ENCODE measurements at places on chromosomes 4 and X.
A peak's percentile ranks its signal among the peaks of the same experiment; 100 is the strongest.

DNA sequence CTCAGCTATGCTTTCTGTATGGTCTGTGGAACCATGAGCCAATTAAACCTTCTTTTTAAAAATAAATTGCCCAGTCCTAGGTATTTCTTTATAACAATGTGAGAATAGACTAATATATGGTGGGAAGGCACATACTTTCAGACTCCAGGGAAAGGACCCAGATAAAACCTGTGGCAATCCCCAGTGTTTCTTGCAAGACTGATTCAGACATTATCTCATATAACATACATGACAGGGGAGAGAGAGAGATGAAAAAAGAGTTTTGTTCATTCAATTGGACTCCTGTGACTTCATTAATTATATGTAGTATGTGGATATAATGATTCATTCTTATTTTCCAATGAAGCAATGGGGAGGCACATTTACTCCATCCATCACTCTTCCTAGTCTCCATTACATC lies 291.4 kb upstream of the PRKX start:
- DNase-seq: no peak

DNA sequence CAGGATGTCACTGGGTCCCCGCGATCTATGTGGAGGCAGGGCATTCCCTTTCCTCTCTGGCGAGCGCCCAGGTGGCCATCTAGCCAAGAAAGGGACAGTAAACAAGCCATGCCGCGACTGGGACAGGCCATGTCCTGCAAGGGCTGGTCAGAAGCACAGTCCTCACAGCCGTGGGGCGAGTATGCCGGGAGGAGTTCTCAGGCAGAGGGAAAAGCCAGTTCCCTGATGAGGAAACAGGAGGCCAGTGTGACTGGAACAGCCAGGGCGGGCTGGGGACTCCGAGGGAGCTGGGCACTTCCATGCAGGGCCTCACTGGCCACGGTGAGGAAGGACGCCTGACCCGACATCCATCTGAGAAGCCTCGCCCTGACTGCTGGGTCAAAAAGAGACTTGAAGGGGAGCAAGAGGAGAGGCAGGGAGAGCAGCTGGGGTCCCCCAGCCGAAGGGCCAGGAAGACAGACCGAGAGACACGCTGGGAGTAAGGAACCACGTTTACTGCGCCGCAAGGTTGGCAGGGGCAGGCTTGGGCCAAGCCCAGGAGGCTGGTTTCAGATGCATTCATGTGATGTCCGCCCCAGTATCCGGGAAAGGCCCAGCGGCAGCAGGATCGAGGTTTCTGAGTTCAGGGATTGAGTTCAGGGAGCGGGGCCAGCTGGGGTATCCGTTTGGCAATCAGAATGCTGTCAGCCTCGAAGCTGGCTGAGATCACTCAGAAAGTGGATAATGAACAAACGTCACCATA lies 15.0 kb downstream of the CFAP99 start:
- DNase-seq: no peak

DNA sequence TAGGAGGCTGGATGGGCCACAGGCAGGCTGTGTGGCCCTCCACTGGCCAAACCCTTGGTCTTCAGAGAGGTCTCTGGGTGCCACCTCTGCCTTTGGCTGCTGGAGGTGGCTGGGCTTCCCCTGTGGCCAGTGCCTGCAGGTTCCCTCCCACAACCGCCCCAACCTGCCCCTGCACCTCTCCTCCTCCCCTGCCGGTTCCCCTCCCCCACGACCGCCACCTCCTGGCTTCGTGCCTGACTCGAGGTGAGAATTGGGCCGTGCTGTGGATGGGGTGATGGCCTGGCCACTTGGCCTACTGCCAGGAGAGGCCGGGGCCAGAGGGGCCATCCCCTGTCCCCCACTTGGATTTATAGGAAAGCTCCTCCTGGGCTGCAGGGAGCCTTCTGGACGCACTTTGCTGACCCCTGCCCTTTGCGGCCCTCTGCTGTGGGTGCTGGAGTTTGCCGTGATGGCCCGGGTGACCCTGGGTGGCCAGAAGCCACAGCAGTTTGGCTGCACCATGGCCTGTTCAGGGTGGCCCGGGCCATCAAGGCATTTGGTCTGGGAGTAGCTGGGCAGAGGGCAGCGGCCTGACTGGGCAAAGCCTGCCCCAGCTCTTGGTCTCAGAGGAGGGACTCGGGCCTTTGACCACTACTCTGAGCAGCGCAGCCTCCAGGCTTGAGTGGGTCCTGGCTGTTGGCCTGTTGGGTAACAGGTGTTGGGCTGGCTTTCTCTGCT lies 3.8 kb downstream of the NAT8L start:
- DNase-seq: no peak

GRCh38 chrX:40188573-40189417 lies 91.0 kb upstream of the BCOR start:
- no peak for DNase-seq

DNA sequence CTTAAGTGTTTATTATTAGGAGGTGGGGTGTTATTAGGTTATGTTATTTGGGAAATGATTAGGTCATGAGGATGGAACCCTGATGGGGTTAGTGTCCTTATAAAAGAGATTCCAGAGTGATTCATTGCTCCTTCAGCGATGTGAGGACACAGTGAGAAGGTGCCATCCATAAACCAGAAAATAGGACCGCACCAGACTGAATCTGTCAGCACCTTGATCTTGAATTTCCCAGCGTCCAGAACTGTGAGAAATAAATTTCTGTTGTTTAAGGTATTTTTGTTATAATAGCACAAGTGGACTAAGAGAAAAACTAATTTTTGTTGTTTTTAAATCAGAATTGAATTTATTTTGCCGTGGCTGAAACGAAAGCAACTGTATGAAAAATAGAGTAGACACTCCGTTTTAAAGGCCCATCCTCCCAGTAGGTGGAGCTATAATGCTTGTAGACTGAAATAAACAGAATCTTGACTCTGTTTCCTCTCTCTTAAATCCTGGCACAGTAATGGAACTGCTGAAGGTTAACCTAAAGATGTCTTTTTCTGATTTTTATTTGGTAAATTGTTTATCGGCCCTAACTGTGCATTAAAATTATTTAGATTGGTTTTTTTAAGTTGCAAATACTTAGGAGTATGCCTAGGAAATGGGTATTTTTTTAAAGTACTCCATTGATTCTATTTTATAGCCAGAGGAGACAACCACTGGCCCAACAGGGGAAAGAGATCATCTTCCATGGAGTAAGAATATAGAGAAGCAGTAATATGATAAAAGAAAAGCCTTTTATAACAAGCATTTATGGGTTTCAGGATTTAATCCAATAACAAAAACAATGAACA lies 133.2 kb upstream of the ADAMTS3 start:
- peak; percentile 29 for DNase-seq

GRCh38 chr4:8737075-8737474 lies 134.6 kb downstream of the HMX1 start:
- no peak for DNase-seq

DNA sequence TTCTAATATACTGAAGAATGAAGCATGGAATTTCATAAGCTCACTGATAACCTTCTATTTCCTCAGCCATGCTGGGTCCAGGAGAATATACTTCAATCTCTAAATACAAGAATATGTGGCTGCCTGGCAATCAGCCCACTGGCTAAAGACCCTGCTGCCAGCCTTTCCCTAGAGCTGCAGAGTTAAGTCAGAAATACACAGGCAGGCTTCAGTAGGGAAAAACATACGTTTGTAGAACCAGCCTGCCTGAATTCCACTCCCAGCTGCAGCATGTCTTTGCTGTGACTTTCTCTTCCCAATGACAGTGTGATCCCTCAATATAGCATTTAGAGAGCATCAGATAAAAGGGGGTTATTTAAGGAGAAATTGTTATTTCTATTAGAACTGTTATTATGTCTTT lies 289.1 kb downstream of the PCDH19 start:
- DNase-seq: no peak

- DNase-seq: no peak
Observed at GRCh38 chr4:184382189-184382846, 92.0 kb downstream of the IRF2 start.

DNA sequence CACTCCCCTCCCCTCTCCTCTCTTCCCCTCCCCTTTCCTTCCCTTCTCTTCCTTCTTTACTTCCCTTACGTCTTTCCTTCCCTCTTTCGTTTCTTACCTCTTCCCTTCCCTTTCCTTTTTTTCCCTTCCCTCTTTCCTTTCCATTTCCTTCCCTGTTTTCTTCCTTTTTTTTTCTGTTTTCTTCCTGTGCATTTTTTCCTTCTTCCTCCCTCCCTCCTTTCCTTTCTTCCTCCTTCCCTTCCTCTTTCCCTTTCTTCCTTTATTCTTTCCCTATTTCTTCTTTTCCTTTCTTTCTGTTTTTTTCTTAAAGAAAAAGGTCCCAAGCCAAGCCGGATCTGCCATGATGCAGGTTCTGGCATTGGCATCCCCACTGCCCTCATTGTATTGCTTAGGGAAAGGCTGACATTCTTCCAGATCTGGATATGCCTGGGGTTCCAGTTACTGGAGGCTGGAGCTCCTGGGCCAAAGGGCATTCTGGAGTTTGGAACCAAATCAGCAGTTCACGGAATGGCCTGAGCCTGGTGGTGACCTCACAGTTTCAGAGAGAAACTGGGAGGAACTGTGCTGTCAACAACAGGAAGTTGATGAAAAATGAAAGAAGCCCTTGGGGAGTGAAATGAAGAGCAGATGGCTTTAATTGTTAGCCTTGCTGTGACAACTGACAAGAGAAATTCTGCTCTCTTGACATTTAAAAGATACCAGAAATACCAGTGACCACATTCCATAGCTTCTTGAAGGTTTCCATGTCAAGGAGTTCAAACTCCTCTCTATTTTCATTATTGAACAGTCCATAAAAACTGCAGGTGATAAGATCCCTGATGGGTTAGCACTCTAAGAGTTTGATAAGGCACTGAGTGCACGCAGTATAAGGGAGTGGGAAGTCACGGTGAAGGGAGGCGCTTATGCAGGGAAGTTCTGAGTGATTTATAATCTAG lies 622.1 kb downstream of the SPRY1 start:
- no peak for DNase-seq

- DNase-seq: peak; percentile 43
Observed at GRCh38 chr4:74054483-74055047, 16.1 kb upstream of the CXCL3 start.

GRCh38 chrX:64580605-64581004 lies 185.4 kb upstream of the MTMR8 start:
- no peak for DNase-seq

GRCh38 chr4:48268956-48269860 lies at the start of gene TEC:
Gene TEC (minus strand): TSS chr4:48269838. CDS start chr4:48228614, 41,224 bp downstream.
- DNase-seq: peak; percentile 63

DNA sequence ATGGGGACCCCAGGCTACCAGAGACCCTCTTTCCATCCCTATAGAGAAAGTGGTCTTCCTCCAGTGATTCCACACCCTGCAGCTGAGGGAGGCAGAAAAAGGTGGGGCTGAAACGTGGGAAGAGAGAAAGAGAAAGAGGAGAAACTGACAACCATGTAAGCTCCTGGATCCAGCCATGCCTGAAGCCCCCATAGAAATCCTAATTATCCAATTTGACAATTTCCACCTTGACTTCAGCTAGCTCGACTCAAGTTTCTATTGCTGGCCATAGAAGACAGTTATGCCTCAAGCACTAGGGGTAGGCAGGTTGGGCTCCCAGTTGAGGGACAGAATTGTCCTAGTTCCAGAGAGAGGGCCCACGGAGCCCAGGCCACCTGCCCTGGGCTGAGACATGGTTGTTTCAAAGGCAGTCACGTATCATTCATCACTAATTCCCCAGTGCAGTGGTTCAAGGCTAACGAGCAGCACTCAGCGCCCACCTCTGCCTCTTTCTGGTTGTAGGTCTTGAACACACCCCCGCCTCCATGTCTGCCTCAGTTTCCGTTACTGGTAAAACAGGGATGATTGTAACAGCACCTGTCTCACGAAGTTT lies 39.8 kb upstream of the ASMTL start:
- DNase-seq: no peak

DNA sequence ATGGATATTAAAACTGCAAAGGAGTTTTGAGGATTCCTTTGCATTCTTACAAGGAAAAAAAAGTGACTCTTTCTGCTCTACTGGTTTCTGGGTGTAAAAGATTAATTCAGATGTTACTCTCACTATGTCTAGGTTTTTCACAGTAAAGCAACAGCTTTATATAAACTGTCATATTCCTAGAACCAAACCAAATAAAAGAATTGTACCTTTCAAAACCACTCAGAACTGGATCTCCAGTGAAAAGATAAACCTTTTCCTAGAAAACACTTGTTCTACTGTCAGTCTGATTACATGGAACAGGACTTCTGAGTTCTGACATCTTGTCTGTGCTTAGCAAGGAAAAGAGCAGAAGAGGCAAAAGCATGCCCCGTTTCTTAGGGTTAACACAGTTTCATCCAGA lies 5.0 kb upstream of the PPID start:
- no peak for DNase-seq

DNA sequence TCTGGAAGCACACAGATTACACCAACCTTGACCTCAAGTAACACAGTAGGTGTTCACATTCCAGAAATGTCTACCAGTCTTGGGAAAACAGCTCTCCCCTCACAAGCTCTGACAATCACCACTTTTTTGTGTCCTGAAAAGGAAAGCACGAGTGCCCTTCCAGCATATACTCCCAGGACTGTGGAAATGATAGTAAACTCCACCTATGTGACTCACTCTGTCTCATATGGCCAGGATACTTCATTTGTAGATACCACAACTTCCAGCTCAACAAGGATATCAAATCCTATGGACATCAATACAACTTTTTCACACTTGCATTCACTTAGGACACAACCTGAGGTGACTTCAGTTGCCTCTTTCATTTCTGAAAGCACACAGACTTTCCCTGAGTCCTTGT lies 46.9 kb downstream of the ADGRG4 start:
- DNase-seq: no peak

- DNase-seq: no peak
Observed at GRCh38 chrX:22159071-22159470, 113.6 kb upstream of the CBLL2 start.

DNA sequence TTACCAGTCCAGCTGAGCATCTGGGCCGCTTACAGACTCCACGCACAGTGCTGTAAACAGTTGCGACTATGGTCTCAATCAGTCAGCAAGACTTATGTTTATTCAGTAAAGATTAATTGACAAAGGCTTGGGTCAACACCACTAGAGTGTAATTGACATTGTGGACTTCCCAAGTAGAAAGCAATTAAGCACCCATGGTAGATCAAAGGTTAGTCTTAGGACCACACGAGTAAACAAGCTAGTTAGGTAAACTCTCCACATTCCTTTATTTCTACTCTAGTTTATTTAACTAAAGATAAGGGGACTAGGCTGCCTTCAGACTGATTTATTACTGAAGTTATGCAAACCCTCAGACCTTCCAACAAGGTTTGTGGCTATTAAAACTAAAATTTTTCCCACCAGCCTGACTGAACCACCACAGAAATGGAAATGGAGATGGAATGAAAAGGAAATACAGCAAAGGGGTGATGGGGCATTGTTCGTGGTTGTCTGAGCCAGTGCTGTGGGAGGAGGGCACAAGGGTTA lies 44.2 kb downstream of the MTHFD2L start:
- DNase-seq: peak; percentile 61

- DNase-seq: no peak
Observed at GRCh38 chr4:107153228-107153627, 117.1 kb upstream of the DKK2 start.

DNA sequence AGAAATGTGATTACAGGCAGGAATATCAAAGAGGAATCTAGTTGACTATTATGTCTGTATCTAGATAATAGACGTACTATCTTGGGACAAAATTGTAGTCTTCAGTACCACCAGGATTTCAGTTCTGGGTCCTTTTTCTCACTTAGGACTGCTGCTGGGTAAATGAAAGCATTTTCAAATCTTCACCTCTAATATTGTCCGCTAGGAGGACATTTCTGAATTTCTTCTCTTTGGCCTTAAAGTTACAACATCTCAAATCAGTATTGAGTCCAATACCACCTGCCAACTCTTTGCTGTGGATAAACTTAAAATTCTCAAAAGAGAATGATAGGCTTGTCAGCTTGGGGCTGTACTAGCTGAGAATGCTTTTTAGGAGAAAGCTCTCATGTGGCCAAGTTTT lies 6.0 kb downstream of the FGF16 start:
- DNase-seq: no peak
